ENCODE measurements at places on chromosomes 2 and 18.

GRCh38 chr2:240974771-240975572 is 23.4 kb upstream of the SNED1 start:
- no peak for DNase-seq

DNA sequence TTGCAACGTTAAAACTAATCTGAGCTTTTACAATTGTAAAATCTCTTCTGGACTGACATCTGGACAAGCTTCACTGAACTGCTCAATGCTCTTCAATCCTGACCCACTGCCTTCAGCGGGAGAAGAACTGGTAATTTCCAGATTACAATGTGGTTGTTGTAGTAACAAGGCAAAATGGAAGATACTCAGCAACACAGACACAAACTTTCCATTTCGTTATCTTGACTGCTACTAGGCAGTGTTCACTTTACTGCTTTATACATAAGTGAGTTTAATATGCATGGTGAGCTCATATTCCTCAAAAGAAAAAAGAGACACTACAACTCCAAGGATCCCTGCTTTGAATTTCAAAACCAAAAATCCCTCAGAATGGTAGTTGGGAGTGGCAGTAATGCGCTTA is 51.9 kb downstream of the GRB14 start:
- DNase-seq = no peak

- DNase-seq = no peak
Measured at GRCh38 chr2:199814101-199814816, 36.7 kb downstream of the FTCDNL1 start.

DNA sequence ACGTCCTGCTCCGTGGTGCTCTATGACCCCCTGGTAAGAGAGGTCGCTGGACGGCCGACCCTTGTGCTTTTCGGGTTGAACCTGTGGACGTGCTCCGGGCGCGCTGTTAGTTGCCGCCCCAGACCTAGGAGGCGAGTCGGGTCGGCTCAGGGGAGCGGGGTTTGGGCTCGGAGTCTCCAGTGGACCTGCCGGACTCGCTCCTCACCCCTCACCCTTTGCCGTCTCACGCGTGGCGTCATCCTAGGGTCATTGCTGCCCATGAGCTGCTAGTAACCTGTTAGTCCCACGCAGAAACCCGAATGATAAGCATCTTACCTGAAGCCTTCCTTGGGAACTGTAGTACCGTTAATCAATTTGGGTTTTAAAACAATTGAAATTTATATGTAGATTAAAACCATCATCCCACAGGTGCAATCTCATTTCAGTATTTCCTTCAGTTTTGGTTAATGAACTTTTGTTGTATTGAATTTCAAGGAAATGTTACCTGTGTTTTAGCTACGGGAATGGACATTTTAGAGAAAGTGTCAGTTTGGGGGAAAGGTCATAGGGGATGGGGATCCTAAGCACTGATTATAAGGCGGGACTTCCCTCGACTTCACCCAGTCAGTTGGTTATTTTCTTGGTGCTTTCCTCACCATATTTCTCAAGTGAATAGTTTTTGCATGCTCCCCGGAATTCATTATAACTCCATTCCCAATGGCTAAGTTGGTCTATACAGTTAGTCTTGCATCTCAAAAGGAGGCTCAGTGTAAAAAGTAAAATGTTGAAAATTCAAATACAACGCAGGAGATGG is 536 bp downstream of the ELP2 start:
- DNase-seq = no peak

DNA sequence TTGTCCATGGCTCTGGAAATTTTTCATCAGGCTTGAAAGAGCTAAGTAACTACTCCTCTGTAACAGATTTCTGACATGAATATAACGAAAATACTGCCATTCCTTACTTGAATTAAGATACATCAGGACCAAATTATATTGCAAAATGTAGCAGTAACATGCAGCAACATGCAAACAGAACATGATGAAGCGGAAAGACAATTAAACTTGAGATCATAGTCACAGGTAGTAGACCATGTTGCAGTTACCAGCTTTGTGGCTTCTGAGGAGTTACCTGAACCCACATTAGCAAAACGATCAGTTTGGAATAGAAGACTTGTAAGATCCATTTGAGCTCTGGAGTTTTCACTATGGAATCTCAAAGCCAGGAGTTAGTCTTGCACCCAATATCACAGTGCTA is 76.2 kb downstream of the MREG start:
- no peak for DNase-seq
